Naive B cell (primary cell): ENCODE measurements at places on chromosomes 12 and 14. TPM values are rescaled to one million over a fixed set of nuclear protein-coding genes. Genes with fewer than 3 reads are reported as not detected.

The TAS2R7 gene
- not detected for polyA plus RNA-seq

The ZNF664 gene
- polyA plus RNA-seq = 12.3 TPM

GRCh38 chr12:75658901-75659823, 147.8 kb upstream of the KRR1 start:
- no peak for DNase-seq

The CMA1 gene
- not detected for polyA plus RNA-seq

DNA sequence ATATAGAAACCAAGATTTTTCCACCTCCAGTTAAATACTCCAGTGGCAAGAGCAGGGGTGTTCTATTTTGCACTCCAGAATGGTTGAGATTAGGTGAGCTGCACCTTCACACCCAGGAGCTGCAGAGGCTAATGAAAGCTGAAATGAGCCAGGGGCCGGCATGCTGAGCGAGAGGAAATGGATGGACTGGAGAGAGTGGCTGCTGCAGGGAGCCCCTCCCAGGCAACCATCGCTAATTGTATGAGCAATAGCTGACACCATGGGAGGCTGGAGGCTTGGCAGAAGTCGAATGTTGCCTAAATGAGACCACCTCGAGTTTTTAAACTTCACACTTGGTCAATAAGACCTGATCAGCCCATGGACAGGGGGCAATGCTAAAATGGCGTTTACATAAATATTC, 301.8 kb upstream of the TMPO start:
- DNase-seq = no peak

DNA sequence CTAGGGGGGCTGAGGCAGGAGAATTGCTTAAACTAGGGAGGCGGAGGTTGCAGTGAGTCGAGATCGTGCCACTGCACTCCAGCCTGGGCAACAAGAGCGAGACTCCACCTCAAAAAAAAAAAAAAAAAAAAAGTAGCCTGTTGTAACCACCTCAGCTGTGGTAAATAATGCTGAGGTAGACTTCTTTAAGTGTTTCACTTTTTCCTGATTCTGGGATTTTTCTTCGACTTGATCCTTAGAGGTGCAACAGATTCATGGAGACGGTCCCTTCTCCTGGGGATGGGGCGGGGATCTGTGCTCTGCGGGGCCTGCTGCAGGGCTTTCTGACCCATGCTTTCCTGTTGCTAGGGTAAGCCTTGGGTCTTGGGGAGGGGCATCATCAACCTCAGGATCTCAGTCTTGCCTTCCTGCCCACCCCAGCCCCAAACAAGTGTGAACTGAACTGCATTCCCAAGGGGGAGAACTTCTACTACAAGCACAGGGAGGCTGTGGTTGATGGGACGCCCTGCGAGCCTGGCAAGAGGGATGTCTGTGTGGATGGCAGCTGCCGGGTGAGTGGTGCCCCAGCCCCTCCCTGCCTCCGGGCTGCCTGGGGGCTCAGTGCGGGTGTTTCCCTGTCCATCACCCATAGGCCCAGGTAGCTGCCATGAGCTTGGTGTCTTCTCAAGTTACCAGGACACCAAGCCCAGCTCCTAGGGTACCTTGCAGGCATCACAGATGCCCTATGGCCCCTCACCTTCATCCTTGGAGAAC, 12.4 kb downstream of the PAPLN start:
- DNase-seq = no peak

DNA sequence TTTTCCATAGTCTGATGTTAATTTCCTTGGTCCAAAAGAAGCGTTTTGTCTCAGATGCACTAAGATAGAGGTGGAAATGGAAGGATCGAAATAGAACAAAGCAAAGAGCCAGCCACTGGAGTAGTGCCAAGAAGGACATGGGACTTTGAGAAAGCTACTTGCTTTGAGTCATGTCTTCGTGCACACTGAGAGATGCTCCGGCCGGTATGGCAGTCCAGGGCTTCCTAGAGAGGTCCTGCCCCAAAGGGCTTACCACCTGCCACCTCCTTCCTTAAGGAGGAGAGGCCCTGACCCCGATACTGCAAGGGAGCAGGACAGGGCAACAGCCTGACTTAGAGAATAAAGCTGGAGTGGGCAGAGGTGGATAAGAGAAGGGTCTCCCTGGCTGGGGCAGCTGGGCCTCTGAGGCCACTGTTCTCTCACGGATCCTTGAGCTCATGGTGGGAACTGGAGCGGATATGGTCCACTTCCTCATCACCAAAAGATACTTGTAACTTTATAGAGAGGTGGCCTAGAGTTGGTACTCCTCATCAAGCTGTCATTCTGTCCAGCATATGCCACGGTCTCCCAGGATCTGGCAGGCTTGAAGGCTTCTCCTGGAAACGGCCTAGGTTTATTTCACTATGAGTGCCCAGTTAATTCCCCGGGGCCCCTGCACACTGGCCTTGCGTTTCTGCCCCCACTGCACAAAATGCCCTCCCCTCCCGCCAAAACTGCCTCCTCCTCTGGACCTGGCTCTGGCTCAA, 57.4 kb downstream of the FOXN3 start:
- DNase-seq = no peak

DNA sequence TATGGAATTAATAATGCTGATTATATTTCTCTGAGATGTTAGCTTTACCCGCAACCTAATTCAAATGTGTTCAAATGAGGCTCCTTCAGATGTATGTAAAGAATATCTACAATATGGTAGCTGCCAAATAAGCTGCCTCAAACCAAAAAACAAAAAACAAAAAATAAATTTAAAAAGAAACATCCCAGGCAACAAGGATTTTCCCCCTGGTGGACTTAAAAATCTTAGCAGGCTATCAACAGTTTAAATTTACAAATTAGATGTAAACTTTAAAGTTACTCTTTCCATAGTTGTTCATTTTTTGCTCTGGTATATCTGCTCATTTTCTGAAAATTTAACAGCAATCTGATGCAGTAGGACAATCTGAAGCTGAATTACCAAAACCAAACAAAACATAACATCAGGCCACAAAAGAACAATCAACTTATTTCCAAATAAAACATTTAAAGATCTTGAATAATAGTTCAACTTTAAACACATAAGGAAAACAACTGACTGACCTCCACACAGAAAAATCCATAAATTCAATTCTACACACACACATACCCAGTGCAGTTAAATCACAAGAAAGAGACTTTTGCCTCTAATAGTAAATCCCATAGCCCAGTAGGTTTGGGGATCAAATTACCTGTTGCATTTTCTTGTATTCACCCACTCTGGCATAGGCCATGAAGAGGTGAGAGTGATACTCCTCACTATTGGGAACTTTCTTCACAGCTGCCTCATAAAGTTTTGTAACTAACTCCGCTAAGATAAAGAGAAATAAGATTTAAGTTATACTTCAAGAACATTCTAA, 21.3 kb downstream of the NAA25 start:
- DNase-seq = no peak

DNA sequence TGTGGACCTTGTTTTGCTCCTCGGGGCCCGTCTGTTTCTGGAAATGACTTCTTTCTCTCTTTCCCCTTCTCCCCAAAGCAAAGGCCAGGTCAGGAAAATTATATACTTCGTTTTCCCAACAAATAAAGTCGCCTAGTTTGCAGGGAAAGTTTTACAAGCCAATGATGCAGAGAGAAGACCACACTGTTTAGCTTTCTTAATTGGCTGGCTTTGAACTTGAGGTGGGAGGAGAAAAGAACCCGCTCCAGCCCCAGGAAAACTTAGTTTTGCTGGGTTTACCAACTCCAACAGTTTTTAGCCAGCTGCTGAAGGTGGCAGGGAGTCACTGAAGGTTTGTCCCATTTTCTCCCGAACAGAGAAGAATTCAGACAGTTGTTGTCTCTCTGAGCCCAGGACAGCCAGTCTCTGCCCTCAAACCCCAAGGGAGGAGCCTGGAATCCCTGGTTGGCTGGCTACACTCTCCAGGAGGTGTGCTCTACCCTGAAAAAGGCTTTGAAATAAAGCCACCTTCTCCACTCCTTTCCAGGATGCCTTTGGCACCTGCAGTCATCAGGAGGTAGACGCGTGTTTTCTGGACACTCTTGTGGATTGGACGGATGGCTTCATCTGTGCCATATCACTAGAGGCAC, 24.8 kb downstream of the BCL11B start:
- no peak for DNase-seq

The PTPRB gene
- not detected for polyA plus RNA-seq
